ENCODE measurements at places on chromosomes 7 and 10.

GRCh38 chr10:125734148-125734547 is 14.6 kb downstream of the EDRF1 start:
- DNase-seq = no peak

DNA sequence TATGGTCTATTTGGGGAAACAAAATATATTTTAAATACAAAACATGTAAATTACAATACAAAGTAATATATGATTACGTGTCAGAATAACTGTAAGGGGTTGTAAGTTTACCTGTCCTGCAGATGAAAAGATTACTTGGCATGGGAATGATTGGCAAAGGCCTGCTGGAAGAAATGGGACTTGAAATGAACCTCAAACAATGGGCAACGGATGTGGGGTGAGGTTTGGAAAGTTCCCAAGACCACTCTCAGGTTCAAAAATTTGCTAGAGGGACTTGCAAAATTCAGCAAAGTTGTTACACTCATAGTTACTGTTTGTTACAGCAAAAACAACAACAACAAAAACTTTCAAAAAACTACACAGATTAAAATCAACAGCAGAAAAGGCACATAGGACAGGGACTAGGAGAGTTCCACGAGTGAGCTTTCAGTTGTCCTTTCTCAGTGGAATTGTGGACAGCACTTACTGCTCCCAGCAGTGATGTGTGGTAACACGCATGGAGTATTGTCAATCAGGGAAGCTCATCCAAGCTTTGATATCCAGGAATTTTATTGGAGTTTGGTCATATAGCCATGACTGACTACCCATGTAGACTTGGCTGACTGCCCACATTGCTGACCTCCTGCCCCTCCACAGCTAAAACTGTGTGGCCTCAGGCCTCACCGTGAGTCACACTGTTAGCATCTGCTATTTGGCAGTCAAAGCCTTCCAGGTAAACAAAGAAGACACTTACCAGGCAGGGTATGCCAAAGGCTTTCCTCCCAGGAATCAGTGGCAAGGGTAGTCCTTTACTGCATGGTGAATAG is 43.8 kb downstream of the EXOC6 start:
- no peak for DNase-seq

DNA sequence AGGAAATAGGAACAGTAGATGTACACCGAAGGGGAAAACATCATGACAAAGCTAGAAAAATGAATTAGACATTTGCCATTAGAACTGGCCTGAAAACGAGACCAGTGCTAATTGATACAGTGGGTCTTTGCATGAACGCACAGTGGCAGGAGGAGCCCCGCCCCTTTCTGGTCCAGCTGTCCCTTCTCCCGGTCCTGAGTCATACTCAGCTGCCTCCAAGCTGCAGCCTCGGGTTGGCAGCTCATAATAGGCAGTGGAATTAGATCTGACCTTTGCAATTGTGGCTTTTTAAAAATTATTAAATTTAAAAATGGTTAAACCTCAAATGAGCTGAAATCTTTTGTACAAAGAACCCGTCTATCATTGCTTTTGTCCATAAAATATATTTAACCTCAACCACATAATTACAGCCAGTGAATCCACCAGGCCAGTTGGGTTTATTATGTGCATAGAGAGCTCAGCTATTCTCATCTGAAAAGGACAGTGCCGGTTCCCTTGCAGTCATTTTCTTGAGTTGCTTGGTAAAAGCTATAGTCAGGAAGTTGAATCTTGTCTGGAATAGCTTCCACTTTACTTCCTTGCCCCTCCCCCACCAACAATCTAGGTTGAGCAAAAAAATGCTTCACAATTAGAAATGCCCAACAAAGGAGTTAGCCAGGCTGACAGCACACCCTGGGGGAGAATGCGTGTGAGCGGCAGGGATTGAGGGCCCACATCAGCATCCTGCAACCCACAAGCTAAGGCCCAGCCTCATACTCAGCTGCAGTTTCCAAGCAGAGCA is 147.1 kb downstream of the BUB3 start:
- DNase-seq = no peak

GRCh38 chr7:123533929-123534382 is 439 bp downstream of the IQUB start:
- no peak for DNase-seq

- no peak for DNase-seq
These were observed 40.3 kb downstream of the AGAP3 start for GRCh38 chr7:151126491-151127137.

DNA sequence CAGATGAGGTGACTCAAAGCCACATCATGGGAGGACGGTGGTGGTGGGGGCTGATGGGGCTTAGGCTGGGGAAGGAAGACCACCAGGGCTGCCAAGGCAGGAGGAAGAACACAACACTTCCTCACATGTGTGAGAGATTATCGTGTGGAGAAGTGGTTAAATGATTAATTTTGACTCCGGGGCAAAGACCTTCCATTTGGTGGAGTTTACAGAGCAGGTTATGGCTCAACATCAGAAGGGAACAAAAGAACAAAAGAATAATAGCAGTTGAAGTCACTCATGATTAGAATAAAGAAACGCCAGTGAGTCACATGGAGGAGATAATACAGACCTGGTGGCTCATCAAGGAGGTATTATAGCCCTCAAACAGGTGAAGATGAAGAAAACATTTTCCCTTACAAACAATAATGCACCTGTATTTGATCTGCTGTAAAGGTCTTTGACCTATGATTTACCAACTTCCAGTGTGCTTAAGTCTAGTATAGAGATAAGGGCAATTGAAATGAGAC is 170.1 kb downstream of the PKD1L1 start:
- no peak for DNase-seq

GRCh38 chr7:27634671-27635493 is 27.8 kb downstream of the HIBADH start:
- DNase-seq = no peak

DNA sequence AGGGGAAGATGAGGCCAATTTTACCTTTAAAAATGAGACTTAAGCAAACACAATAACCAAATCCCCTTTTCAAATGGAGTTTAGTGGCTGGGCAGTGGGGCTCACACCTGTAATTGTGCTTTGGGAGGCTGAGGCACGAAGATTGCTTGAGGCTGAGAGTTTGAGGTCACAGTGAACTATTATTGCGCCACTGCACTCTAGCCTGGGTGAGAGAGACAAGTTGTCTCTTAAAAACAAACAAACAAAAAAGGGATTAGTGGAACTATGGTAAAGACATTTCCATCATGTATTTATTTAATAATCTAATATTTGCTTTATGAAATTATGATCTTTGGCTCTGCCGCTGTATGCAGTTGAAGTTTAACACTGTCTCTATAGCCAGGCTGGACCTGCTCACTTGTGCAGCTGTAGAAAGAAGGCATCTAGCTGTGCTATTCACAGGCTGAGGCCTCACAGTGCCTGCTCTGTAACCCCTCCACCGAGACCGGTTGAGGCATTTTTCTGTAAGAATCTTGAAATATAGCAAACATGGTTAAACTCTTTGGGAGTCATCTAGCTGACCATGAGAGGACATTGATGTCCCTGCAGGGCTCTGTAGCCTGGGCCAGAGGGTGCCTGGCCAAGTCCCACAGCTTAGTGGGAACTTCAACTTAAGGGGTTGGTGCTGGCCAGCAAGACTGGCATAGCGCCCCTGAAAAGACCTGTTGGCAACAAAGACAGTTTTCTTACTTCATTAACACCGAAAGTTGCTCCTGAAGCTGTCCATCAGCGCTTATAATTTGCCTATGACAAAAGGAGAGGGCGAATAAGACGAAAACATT is 131.8 kb downstream of the BMPER start:
- no peak for DNase-seq

GRCh38 chr7:31893365-31893764 is 176.8 kb downstream of the PDE1C start:
- DNase-seq = no peak

- DNase-seq = peak; percentile 83
These were observed at the start of gene DNMBP for GRCh38 chr10:100009793-100010676. Gene DNMBP, minus strand, starts transcription at chr10:100009947. Its CDS starts 37,823 bp downstream, at chr10:99972124.

GRCh38 chr10:6463366-6463765 is 116.7 kb downstream of the PRKCQ start:
- DNase-seq = no peak

DNA sequence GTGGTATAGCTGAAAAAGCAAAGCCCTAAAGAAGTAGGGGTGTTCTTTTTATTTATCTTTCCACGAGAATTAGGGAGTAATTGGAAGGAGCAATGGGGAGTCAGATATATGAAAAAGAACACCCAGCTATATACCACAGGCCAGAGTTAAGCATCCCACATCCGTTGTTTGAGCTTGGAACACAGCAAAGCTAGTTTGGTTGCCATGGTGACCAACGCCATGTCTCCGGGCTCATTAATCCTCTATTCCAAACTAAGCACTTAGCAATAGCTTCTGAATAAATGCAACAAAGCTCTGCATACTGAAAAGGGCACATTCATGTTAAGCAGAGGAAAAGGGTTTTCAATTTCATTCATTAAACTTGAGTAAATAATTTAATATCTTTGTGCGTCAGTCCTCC is 23.5 kb downstream of the ASB4 start:
- peak; percentile 49 for DNase-seq

DNA sequence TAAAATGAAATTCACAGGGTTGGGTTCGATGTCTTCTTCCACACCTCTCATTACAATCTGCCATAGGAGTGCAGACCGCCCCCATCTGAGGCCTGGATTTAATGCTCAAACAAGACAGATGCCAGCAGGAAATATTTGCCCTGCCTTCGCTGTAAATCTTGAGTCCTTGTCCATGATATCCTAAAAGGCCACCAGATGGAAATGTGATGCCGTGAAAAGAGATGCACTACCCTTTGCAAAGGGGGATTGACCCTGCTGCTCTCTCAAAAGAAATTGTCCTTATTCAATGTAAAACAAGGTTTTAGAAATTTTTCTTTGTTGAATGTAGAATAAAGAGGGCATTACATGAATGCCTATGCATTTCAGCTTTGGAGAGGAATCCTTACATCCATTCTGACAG is 37.5 kb downstream of the AGAP4 start:
- DNase-seq = no peak

- DNase-seq = no peak
These were observed 22.7 kb upstream of the TRUB1 start for GRCh38 chr10:114915294-114915693.

GRCh38 chr10:102815790-102816549 is 21.2 kb downstream of the CYP17A1 start:
- DNase-seq = no peak

DNA sequence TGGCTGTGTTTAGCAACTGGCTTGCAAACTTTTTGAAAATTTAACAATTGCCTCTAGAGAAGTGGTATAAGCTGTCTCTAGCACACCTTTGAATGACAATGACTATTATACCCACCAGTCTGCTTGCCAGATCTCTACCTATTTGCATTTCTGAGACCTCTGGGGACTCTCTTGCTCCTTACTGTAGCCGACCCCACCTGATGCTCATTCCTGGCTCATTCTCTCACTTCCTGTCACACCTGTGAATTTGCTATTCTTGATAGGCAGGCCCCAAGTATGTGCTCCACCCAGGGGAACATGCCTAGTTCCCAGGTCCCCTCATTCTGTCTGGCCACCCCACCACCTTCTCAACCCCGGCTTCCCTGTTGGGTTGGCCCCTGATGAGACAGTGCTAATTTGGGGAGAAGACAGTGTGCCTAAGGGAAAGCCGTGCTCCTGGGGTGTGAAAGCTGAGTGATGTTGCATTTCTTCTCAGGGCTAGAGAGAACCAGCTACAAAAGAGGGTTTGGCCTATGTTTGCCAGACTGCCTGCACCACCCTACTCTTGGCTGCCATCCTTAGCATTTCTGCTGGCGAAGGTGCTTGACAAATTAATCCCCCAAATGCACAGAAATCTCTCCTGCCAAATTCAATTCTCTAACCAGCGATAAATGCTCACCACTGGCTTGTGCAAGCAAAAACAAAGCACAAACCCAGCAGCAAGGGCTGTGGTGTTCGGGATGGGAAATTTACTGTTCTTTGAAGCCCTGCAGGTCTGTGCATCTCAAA is 138.2 kb downstream of the RPS24 start:
- DNase-seq = no peak

DNA sequence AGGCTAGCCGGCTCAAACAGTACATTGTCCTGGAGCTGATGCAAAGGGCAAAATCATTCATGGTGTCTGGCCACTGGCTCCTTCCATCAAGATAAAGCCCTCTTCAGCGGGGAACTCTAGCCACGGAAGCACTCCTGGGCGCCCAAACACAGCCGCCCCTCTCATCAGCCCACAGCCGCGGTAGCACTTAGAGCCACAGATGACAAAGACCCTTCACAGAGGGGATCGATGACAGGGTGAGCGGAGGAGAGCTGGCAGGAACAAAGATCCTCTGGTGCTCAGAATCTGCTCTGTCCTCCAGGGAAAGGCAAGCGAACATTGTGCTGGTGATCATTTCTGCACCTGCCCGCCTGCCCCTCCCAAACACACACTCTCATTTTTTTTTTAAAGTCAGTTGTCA is 222.2 kb upstream of the NRP1 start:
- no peak for DNase-seq

DNA sequence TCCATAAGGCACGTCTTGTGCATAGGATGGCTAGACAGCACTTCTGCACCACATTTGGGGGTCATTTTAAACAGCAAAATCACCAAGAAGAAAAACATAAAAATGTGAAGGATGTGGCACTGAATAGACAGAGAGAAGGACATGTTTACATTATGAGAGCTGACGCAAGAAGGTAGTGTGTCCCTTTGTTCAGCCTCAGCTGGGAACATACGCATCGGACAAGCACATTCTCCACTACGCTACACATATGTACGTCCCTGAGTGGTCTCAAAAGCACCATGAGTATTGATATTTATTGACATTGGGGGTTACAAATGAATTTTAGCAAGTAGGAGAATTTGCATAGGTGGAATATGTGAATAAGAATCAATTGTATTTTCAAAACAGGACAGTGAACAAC is 20.2 kb downstream of the DDC start:
- no peak for DNase-seq

DNA sequence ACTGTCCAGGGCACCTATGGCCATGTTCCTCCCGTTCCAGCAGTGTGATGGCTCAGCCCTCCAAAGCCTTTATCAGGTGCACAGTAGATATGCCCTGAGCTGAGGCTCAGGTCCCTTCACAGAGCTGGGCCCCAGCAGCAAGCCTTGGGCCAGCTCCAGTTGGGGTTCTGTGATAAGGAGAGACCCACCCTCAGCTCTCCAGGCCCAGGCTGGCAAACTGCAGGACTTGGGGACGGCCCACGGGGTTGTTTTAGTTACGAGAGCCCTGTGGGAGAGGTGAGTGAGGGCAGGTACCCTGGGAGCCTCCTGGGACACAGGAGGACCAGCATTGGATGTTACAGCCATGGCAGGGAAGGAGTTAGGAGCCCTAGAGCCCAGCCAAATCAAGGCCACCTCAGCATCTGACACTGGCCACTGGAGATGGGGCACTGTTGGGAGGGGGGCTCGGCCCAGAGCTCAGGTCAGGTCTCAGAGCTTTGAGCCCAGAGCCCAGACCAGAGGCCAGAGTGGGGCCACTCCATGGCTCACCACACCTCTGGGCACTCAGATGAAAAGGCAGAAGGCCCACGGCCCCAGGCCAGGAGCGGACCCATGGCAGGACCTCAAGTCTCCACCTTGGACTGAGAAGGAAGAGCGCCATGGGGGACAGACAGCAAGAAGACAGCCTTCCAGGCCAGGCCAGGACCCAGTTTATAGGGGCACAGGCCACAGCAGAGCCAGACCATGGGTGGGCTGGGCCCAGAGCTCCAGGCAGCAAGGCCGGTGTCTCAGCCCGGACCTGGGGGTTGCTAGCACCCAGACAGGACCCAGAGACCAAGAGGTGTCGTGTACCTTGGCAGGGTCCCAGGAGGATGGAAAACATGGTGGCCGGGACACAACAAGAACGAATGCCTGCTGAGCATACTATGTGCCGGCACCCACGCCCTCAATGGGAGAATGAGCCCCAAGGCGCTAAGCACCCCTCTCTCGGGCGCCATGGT is 12.8 kb downstream of the GRID1 start:
- DNase-seq = no peak

GRCh38 chr10:126955396-126955795 is 50.2 kb downstream of the DOCK1 start:
- DNase-seq = no peak
